ENCODE measurements at places on chromosomes 12 and 14.

- DNase-seq: no peak
Observed at GRCh38 chr14:47917344-47917954, 242.0 kb upstream of the MDGA2 start.

DNA sequence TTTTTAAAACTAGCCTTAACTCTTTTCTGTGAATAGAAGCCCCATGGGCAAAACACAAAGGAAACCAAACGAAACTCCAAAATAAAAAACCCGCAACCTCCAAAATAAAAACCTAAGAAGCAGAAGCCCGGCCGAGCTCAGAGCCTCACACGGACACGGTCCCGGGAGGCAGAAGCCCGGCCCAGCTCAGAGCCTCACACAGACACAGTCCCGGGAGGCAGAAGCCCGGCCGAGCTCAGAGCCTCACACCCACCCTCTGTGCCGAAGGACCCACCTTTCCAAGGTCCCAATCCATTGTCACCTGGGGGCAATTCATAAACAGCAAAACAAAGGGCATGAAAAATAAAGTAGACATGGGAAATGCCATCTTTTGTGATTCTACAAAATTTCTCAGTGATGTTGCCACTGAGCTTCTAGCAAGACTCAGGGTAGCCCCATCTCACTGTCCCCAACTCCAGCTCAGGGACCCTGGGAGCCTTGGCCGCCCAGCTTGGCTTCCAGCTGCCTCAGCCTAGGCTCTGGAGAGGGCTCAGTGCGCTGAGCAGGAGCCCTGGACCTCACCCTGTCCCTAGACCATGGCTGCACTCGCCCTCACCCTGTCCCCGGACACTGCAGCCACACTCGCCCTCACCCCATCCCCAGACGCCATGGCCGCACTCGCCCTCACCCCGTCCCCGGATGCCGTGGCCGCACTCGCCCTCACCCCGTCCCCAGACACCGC, 82.2 kb downstream of the GALNT9 start:
- no peak for DNase-seq

GRCh38 chr12:79233341-79233781, 368.8 kb downstream of the SYT1 start:
- no peak for DNase-seq

- DNase-seq: no peak
Observed at GRCh38 chr14:54967496-54967895, 59.4 kb downstream of the WDHD1 start.

- DNase-seq: no peak
Observed at GRCh38 chr14:105287249-105288102, 13.3 kb downstream of the BRF1 start.

- DNase-seq: no peak
Observed at GRCh38 chr12:78929075-78929418, 64.5 kb downstream of the SYT1 start.

- no peak for DNase-seq
Observed at GRCh38 chr14:71451501-71451900, 480.7 kb upstream of the RGS6 start.

- DNase-seq: no peak
Observed at GRCh38 chr14:77804592-77804991, 4.7 kb downstream of the ADCK1 start.

GRCh38 chr12:162467-163307, 51.3 kb downstream of the SLC6A12 start:
- DNase-seq: no peak

DNA sequence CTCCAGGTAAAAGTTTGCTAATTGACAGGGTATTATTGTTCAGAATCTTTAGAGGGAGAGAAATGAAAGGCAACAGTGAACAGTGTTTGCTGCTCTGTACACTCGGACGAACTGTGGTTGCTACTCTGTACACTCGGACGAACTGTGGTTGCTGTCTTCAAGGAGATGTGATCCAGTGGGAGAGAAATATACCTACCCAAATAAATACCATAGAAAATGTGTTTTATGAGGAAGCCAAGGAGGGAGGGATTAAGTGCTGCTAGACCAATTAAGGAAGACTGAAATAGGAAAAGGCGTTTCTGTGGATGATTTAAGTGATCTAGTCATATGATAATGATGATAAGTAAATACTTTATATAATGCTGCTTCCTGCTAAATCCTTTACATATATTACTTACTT, 2.7 kb downstream of the STK38L start:
- DNase-seq: no peak

DNA sequence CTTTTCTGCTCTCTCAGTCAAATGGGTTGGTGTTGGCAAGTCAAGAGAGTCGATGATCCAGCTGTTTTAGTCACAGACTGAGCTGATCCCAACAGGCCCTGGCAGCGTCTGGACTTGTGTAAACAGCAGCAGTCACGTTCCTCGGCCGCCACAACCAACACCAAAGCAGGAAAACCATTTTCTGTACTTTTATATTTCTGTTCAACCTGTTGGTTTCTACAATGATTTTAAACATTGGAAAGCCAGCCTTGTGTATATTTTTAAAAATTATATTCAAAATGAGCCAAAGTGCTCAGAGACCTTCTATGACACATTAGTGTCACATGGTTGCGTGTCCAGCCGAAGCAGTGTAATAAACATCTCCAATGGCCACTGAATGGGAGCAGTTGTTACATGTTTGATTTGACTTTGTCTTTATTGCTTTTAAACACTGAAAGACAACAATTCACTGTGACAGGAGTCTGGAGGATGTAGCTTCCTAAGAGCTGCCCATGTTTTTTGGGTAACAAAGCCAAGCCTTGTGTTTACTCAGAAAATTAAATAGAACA, 5.9 kb upstream of the SIVA1 start:
- DNase-seq: no peak

GRCh38 chr14:38208618-38209562, 1.2 kb downstream of the SSTR1 start:
- DNase-seq: no peak

GRCh38 chr12:112963227-112963861, 15.0 kb upstream of the OAS2 start:
- DNase-seq: no peak

- no peak for DNase-seq
Observed at GRCh38 chr14:31371646-31372045, 48.7 kb downstream of the HEATR5A start.

DNA sequence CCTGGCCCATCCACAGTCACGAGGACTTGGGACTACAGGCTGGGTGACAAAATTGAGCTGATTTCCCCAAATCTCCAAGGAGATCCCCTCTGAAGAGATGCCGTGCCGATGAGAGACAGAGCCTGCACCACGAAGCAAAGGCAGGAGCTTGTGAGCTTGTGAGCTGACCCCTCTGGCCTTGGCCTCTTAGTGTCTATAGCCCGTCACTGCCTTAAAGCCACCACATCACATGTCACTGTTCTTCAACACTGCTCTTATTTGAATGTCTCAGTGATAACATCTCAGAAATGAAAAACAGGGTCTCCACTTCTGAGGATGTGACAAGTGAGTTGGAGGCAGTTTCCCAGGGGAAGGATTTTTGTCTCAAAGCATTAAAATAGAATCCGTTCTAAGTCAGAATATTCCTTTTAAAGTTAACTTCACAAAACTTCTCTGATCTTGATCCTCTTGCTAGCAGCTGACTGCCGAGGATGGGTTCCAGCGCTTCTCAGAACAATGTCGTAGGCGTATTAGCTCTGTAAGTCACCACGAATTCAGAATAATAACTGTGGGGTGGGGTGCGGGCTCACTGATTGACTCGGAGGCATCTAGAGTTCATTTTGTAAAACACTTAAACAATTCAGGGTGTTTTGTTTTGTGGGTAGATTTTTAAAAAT, 37.5 kb downstream of the CHST11 start:
- no peak for DNase-seq

- no peak for DNase-seq
Observed at GRCh38 chr14:39773387-39774126, 341.3 kb upstream of the FBXO33 start.

DNA sequence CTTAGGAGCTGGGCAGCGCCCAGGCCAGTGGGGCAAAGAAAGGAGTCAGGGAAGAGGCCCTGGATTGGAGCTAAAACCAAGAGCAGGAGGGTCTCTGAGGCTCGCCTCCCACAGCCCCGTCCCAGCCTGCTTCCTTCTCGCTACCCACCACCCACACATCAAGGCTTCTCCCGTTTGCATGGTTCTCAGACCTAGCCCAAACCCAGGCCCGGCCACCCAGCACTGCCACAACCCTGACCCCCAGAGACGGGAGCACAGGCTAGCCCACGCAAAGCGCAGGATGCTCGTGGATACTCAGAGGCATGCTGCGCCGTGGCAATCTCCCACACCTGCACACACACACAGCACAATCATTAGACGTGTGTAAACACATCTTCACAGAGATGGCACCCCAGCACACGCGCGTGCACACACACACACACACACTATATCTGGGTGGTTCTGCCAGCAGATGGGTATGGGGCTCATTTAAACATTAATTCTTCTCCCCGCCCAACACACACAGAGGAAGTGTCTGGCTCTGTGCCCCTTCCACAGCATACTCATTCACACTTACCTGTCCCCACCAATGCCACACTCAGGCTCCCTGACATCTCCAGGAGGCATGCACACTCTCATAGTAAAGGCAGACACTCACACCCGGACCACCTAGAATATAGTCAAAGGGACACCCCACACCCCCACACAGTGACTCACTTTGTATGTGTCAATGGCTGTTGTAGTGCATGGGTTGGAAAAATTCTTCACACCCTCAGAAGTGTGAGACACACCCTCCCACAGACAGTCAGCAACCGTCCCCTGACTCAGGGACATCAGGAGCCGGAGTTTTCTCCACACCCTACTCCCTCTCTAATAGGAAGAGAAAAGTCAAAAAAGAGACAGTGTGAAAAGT, 1.1 kb downstream of the CARMIL3 start:
- DNase-seq: no peak

GRCh38 chr12:28966046-28966780, 182.9 kb upstream of the FAR2 start:
- DNase-seq: no peak

- no peak for DNase-seq
Observed at GRCh38 chr12:120574106-120574505, 7.1 kb downstream of the POP5 start.

DNA sequence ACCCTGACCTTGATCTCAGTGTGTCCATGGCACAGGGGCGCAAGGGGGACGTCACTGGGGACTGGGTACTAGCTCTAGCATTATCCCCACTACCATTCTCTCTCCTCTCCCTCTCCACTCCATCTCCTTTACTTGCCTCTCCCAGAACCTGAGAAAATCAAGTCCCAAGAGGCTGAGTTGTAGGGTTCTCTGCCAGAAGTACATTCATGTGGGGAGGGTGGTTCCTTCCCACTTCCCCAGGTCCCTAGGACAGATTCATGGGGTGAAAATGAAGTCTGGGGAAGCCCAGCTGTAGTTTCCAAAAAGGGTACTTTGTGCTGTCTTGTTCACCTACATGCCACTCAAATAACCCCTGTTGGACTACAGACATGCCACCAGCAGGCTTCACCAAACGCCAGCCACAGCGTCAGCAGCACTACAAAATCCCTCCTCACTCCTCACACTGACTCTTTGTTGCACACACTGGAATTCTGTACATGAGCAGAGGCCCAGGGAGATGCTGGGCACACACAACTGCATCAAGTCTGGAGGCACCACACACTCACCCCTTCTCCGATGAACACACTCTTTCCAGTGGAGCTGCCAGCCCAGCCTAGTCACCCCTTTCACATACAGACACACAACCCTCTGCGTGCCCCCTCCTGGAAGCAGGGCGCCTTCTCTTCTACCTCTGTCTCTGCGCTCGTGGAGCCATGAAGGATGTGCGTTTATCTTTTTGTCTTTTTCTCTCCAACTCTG, 6.9 kb downstream of the RARG start:
- DNase-seq: peak; percentile 65

GRCh38 chr14:35113308-35113950, 8.4 kb downstream of the PPP2R3C start:
- no peak for DNase-seq

DNA sequence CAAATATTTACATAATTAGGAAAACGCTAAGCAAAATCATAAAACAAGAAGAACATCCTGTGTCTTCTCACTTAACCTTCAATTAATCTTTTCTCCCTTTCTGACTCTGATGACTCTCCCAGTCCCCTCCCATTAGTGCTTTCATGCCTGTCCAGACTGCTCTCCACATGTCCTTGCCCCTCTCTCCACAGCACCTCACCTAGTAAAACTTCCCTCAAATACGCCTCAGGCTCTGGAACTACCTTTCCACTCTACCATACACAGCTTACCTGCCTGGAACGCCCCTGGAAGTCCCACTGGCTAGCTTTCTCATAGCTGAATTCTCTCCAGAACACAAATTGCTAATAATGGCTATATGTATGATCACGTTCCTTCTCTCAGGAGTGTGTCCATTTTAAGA, 44.7 kb downstream of the SLC5A8 start:
- no peak for DNase-seq

DNA sequence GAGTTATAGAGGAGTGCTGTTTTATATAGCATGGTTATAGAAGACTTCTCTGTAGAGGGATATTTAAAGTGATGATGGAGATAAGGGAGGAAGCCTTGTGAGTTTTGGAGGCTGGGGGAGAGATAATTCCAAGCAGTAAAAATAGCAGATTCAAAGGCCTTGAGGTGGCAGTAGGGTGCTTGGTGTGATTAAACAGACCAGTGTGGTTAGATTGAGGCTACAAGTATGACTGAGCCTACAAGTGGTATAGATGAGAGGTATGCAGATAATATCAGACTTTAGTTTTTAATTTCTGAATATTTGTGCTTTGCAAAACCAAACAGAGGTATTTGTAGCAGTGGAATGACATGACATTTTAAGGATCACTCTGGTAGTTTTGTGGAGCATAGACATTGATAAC, 20.3 kb downstream of the FANCM start:
- DNase-seq: no peak

- no peak for DNase-seq
Observed at GRCh38 chr12:65152012-65152411, 17.4 kb upstream of the LEMD3 start.

DNA sequence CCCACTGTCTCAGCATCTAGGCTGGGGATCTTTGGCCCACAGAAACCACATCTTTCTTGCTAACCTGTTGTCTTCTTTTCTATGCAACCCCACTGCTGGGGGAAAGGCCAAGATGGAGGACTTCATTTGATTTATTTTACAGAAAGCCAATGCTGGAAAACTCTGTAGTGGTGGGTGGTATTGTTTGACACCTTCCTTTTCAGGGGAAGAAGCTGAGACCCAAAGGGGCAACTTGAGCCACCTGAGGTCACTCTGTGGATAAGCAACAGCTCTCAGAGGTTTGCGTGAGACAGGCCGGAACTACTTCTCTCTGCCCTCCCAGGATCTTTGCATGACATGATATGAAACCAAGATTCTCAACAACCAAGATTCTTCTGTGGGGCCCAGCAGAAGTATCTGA, 645.2 kb downstream of the VRK1 start:
- DNase-seq: no peak

DNA sequence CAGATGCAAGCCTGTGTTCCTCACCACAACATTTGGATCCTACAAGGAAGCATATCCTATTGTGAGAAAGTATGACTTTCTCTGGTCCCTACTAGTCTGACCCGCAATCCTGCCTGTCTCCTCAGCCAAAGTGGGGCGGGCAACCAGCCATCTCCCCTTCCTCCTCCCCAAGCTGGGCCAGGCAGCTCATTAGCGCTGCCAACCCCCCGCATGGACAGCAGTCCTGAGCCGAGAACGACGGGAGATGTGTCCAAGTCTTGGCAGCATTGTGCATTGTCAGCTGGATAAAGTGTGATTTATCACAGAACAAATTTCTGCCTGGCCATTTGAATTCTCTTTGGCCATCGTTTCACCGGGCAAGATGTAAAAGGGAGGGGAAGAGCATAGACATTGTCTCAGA, 139.4 kb downstream of the SLC15A4 start:
- DNase-seq: no peak

GRCh38 chr12:94560431-94561221, 89.7 kb downstream of the TMCC3 start:
- DNase-seq: no peak

Data from coronary artery (tissue), 2 donors.